ENCODE measurements at places on chromosomes 12 and 14. TPM values are rescaled to one million over a fixed set of nuclear protein-coding genes. Genes with fewer than 3 reads are reported as not detected.

Gene CISTR
- total RNA-seq = not detected

Gene SLC25A47
- total RNA-seq = not detected

Gene SDR9C7
- not detected for total RNA-seq

Gene FOXG1
- total RNA-seq = not detected

Gene FAM186B
- 2.1 TPM for total RNA-seq

Gene SLC7A8
- 52.6 TPM for total RNA-seq

Gene KRT82
- not detected for total RNA-seq

Gene STYX
- total RNA-seq = 15.3 TPM

Gene OR6C2
- total RNA-seq = not detected

Gene RD3L
- not detected for total RNA-seq

DNA sequence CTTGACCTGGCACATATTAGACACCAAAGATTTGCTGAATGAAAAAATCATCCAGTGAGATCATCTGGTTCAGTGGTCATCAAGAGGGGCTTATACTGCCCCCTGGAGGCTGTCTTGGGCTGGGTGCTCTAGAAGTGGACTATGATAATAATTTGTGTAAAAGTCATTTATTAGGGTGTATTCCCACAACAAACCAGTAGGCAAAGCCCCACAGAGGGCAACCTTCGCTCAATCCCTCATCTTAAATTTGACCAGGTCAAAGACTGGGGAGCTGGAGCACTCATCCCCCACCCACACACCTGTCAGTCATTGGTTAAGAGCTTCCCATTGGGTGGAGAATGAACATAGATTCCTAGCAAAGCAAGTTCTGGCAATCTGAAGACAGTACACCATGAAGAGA, 20.0 kb upstream of the FICD start:
- peak; percentile 9 for DNase-seq

GRCh38 chr12:80064269-80064668, 35.1 kb upstream of the OTOGL start:
- DNase-seq = no peak

DNA sequence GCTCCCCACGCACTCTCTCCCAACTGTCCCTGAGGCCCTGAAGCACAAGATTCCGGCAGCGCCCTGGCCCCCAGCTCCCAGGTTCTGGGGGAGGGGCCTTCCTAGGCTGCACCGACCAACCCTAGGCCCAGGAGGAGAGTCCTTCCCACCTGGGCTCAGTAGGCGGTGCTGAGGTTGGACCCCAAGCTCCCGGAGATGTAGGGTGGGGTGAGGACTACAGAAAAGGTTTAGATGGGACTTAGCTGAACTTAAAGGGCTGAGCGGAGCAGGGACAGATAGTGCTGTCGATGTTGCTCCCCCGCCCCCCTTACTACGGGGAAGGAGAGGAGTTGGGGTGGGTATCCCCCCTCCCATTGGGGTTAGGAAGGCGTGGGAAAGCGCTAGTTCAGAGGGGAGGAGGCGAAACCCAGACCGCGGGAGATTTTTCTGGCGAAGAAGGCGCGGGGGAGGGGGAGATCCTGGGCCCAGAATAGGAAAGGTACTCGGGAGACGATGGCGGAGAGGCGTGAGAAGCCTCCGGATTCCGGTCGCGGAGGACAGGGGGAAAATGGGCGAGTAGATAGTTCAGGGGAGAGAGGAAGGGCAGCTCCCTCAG, 4.2 kb upstream of the BAZ2A start:
- peak; percentile 89 for DNase-seq

DNA sequence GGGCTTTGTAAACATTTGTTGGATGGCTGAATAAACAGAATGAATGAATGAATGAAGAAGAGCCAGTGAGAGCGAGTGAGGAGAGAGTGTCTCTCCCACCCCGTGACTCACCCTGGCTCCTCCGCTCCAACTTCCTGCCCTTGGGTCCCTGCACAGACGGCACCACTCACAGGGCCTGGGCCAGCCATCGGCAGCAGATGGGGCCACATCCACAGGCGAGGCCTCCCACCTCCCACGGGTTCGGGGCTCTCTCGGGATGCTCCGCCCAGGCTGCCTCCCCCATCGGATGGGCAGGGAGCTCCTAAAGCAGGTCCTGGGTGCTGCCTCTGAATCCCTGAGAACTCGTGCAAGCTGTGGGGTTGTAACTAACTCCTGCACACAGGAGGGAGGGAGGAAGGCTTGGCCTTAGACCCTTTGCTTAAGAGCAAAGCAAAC, 41.3 kb downstream of the CCNK start:
- peak; percentile 2 for DNase-seq

GRCh38 chr14:36550899-36551298, 30.9 kb upstream of the NKX2-1 start:
- no peak for DNase-seq

DNA sequence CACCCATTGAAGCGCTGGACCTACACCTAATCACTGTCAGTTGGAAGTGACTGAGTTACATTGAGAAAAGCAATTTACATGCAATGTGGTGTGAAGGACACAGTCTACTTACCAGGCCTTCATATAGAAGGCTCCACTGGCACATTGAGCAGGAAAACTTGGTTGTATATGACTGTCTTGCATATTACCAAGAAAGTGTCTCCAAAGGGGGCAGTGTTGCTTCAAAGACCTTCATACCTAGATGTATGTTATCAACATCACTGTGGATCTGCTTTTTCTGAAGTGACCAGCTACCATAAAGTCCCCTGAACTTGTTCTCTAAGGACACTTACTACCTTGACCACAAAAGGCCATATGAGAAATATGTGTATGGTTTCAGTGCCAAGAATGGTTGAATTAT, 64.1 kb downstream of the NELL2 start:
- no peak for DNase-seq

- no peak for DNase-seq
These were observed 65.0 kb downstream of the FBXL14 start for GRCh38 chr12:1529228-1529861.

DNA sequence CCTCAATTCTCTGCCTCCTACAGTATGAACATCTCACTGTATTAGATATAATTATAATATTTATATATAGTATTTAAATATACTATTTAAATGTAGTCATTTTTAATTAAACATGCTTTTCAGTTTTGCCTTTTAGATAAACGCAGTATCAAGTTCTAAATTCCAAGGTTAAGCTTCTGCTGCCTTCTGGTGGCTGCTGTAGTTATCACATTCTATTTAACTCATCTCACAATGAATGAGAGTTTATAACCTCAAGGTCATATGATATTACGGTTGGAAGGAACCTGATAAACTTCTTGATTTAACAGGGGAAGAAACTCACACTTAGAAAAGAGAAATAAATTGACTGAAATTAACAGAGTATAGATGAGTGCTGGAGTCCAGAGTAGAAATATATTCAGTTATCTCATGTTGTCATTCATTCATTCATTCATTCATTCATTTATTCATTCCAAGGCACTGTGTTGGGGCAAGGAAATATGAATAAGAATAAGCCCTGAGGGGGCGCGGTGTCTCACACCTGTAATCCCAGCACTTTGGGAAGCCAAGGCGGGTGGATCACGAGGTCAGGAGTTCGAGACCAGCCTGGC, 31.9 kb downstream of the GUCY2C start:
- peak; percentile 13 for DNase-seq

DNA sequence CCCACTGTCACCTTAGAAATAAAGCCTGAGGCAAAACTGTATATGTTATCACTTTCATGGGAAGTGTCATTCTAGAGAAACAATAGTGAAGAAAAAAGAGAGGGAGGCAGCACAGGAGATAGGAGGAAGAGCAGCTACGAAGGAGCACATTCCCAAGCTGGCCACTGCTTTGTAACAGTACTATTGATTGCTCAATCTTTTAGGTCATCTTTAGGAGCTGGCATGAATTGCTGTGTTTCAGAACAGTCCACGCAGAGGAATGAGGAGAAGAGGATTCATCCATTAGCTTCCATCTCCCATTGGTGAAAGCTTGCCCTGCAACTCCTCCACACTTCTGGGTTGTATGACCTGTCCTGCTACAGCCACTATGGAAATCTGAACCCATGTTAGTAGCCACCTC, 372.5 kb upstream of the DDHD1 start:
- DNase-seq = no peak

GRCh38 chr14:39554576-39554975, 122.3 kb upstream of the FBXO33 start:
- DNase-seq = no peak

GRCh38 chr14:90733139-90733808, 83.0 kb downstream of the TTC7B start:
- DNase-seq = no peak

- no peak for DNase-seq
These were observed 42.8 kb downstream of the STXBP6 start for GRCh38 chr14:25006961-25007795.

GRCh38 chr12:42969355-42969754, 379.8 kb upstream of the PRICKLE1 start:
- DNase-seq = no peak

DNA sequence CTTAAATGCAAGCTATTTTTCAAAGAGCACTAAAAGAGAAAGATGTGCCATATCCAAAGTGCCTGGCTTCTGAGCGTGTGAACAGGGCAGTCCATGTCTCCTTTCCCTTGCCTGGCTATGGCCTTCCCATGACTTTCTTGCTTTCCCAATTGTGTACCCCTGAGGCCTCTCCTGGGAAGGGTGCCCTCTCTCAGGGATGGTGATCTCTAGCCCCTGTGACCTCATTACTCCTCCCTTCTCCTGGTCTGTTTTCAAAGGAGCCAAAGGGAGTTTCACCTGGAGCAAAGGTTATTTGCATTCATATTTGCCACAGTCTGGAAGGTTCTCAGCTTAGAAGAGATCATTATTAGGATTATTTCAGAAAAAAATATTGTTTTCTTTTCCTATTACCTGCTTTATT, 429.4 kb upstream of the TMTC1 start:
- DNase-seq = no peak

GRCh38 chr12:80756875-80757274, 40.2 kb downstream of the MYF5 start:
- no peak for DNase-seq

GRCh38 chr12:52524241-52524897, 4.2 kb upstream of the KRT5 start:
- DNase-seq = no peak

- DNase-seq = no peak
These were observed 326.0 kb downstream of the PRKD1 start for GRCh38 chr14:29601616-29602015.

DNA sequence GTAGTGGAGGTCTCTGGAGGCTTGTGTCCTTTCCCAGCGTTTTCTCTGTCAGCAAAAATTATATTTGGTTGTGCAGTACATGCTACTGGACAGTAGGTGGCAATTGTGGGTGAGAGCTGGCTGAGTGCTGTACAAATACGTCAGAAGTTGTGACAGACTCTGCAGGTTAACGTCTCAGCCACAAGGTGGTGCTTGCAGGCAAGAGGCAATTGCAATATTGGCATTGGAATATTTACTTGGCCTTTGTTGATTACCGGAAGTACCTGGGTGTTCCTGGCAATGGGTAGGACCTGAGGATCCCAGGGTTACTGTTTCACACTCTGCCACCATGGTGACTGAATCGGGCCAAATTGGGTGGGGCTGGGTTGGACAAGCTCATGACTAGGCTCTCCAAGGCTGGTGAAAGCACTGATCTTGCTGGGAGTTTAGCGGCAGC, 333.9 kb upstream of the LMO3 start:
- peak; percentile 29 for DNase-seq

- no peak for DNase-seq
These were observed 113.6 kb downstream of the DAD1 start for GRCh38 chr14:22475381-22475780.

GRCh38 chr12:8080120-8080519, 2.0 kb upstream of the NECAP1 start:
- DNase-seq = no peak

GRCh38 chr12:2129076-2129475, 76.3 kb downstream of the CACNA1C start:
- DNase-seq = no peak

DNA sequence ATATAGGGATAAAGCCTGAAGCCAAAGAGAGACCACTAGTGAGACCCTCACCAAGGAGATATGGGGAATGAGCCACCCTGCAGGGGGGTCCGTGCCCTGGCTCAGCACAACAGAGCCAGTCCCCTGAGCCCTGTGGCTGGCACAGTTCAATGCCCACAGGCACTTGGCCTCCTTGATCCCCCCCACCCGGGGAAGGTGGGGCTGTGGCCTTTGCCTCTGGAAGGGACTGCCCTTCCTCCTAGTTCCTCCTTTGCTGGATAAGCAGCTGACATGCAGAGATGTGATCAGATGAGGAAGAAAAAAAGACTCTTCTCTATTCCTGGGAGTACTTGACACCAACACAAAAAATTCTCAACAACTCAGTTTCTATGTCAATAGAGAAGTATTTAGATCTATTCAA, 19.9 kb downstream of the TTC7B start:
- no peak for DNase-seq

DNA sequence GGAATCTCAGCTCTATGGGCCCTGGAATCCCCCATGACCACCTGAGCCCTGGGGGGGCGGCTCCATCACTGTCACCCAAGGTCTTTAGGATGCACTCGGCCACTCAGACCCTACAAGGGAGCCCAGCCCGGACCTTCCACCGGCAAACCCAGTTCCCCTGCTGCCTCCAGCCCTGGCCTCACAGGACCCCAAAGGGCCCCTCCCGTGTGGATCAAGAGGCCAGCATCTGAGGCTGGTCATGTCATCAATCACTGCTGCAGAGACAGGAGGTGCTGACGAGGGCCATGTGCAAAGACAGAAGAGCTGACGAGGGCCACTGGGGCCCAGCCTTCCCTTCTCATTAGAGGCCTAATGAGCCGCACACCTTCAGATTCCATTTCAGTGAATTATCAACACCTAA, 39.0 kb upstream of the SFSWAP start:
- DNase-seq = no peak

GRCh38 chr12:69689638-69690037, 9.5 kb downstream of the BEST3 start:
- DNase-seq = no peak

GRCh38 chr14:92914087-92914656, 8.8 kb upstream of the CHGA start:
- peak; percentile 10 for DNase-seq

DNA sequence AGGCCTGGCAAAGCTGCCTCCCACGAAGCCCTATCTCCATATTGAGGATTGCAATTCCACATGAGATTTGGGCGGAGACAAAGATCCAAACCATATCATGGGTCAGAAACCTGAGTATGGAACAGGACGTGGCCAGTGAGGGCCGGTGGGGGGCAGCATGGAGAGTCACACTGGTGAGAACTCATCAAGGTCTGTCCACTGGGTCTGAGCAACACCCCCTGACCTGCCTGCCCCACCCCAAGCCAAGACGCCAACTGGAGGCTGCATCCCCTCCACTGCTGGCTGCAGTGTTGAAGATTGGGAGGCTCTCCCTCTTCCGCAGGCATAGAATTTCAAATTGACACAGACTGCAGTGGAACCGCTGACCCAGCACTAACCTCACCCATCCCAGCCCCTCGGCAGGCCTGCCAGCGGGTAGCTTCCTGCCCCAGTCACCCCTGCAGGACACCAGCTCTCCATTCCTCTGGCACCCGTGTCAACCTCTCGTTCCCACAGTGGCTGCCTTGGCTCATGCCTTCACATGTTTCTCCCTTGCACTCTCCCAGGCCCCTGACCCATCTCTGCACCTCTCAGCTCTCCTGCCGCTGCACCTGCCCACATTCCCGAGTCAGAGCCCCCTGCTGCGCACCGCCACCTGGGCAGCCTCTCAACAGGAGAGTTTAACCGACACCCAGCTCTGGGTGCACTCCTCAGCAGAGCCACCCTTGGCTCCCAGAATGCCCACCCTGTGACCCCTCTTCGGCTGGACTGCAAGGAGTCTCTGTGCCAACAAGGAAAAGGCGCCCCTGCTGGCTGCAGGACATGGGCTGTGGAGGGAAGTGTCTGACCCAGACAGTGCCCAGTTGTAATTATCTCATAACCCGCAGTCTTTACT, 45.2 kb upstream of the PPP2R5C start:
- no peak for DNase-seq

GRCh38 chr14:102517392-102518062, 8.0 kb upstream of the ANKRD9 start:
- DNase-seq = no peak

- DNase-seq = no peak
These were observed 77.6 kb downstream of the PTPRR start for GRCh38 chr12:70842942-70843341.

Measured in thyroid gland (tissue), 4 donors.